ENCODE measurements at places on chromosomes 1 and 21.

DNA sequence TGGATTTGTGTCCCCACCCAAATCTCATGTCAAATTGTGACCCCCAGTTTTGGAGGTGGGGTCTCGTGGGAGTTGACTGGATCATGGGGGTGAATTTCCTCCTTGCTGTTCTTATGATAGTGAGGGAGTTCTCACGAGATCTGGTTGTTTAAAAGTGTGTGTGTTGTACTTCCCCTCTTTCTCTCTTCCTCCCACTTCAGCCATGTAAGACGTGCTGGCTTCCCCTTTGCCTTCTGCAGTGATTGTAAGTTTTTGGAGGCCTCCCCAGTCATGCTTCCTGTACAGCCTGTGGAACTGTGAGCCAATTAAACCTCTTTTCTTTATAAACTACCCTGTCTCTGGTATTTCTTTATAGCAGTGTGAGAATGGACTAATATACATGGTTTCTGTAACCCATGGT is 64.6 kb downstream of the RHOU start:
- DNase-seq: no peak

DNA sequence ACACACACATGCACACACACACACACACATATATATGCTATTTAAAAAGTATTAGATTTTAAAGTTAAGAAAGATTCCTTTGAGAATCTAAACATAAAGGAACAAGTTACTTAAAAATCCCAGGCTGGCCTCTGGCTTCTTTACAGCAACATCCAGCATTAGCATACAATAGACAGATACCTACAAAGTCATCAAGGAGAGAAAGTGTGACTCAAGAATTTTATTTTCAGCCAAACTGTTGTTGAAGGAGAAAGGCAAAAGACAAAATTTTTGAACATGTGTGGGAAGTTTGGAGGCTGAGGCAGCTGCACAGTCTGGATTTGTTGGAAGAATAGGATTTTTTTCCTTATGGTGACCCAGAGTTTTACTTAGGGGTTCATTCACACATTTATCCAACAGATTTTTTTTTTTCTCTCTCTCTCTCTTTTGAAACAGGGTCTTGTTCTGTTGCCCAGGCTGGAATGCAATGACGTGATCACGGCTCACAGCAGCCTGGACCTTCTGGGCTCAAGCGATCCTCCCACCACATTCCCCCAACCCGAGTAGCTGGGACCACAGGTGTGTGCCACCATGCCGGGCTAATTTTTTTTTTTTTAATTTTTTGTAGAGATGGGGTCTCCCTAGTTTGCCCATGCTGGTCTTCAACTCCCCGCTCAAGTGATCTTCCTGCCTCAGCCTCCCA is 24.0 kb upstream of the SPOCD1 start:
- no peak for DNase-seq

GRCh38 chr1:9341301-9341845 is 48.7 kb downstream of the SPSB1 start:
- no peak for DNase-seq

DNA sequence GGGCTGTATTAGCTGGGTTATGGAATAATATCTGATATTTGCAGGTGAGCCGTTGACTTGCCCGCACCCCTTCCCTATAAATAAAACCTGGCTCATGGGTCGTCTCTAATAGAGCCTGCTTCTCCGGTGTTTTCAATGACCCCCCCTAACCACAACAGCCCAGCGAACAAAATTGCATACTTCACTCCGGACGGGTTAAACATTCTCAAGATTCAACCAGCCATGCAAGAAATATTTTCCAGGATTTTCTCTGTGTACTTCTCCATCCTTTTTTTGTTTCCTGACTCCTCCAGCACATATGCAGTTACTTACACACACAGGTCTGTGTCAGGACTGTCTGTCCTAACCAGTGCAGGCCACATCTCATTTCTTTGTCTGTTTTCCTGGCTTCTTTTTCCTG is 267.7 kb downstream of the ZNF648 start:
- DNase-seq: no peak

- DNase-seq: no peak
Measured at GRCh38 chr1:117051224-117052064, 8.7 kb upstream of the TTF2 start.

DNA sequence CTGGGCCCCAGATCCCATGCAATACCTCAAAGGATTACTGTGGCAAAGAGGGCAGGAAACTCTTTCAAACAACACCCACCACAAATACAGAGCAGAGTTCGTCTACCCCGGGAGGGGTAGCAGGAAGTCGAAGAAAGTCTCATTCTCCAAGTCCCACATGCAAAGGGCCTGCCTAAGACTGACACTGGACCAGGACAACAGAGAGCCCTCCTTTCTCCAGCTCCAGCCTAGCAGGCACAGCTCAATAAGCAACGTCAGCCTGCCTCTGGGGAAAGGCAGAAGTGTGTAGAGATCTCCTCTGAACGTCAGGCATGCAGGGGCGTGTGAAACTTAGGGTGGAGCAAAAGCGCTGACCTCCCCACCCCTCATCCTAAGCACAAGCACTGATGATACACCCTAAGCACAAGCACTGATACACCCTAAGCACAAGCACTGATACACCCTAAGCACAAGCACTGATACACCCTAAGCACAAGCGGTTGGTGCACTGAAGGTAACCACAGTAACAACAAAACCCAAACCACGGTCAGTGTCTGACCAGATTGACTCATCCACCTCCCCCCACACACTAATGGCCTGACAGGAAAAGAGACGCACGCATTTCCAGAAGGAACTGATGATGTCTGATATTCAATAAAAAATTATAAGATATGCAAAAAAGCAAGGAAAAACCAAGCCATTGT is 1.3 kb downstream of the KRTAP12-3 start:
- no peak for DNase-seq
